Natural killer cell (primary cell): ENCODE measurements at places on chromosomes 1 and 21. TPM values are rescaled to one million over a fixed set of nuclear protein-coding genes. Genes with fewer than 3 reads are reported as not detected.

CASP9 gene
- 13.5 TPM for total RNA-seq

- DNase-seq = no peak
- peaks cover 7% of the 10 kb centered on the region for H3K4me1 ChIP-seq
- H3K4me3 ChIP-seq = no peak overlapping the region
- H3K36me3 ChIP-seq = no peaks in the 10 kb centered on the region
- no peaks in the 10 kb centered on the region for H3K27me3 ChIP-seq
- H3K27ac ChIP-seq = no peak overlapping the region
Observed at GRCh38 chr1:241848686-241849344, 811 bp downstream of the EXO1 start.

DNA sequence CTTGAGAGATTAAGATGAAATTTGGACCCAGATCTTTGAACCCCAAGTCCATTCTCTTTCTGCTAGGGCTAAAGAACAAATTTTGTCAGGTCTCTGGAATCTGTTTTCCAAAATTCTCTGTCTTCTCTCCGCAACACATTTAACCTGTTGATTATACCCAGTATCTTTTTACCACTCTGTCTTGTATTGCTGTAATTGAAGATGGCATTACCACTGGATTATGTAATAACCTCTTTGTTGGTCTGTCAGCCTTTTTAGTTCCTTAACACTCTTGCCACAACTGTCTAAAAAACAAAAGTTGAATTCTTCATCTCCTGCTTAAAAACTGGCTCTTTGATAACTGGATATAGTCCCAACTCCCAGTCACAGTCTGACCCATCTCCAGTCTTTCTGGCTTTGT, 3.0 kb downstream of the SRP9 start:
- H3K27ac ChIP-seq = no peak overlapping the region
- no peak overlapping the region for H3K4me3 ChIP-seq
- peaks cover 22% of the 10 kb centered on the region for H3K4me1 ChIP-seq
- no peak for DNase-seq
- H3K36me3 ChIP-seq = peaks cover 17% of the 10 kb centered on the region
- no peaks in the 10 kb centered on the region for H3K27me3 ChIP-seq

KDF1 gene
- total RNA-seq = not detected

GRCh38 chr1:212971312-212971711, 21.0 kb downstream of the VASH2 start:
- no peaks in the 10 kb centered on the region for H3K27me3 ChIP-seq
- no peak overlapping the region for H3K4me3 ChIP-seq
- H3K27ac ChIP-seq = no peak overlapping the region
- no peak for DNase-seq
- no peaks in the 10 kb centered on the region for H3K36me3 ChIP-seq

DNA sequence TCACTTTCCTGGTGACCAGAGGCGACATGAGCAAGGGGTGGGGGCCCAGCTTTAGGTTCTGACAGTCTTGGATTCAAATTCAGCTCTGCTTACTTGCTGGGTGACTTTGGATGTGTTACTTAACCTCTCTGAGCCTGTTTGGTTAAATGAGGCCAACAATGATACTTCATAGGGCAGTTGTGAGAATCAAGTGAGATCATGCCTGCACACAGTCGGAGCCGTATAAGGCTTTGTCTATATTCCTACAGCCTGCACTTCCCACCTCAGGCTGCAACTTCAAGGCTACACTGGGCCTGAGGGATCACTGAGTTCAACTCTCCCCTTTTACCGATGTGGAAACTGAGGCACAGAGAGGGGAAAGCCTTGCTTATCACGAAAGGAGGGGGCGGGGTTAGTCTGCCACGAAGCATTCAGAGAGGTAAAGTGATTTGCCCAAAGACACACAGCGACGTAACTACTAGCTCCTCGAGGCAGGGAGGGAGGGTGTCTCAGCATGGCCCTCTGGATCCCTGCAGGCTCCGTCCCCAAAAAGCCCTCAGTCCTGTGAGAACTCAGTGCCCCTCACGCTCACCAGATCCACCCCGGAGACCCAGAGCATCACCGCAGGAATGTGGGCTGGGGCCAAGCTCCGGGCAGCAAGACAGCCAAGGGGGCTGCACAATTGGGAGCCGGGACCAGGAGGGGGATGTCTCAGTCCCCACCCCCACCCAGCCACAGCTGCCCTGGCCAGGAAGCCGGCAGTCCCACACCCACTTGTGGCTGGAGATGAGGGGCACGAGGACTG, 25.0 kb downstream of the SDC3 start:
- no peaks in the 10 kb centered on the region for H3K4me1 ChIP-seq
- no peak overlapping the region for H3K4me3 ChIP-seq
- H3K27me3 ChIP-seq = peaks cover 6% of the 10 kb centered on the region
- H3K27ac ChIP-seq = no peak overlapping the region
- no peak for DNase-seq

ACTL8 gene
- not detected for total RNA-seq

- H3K27ac ChIP-seq = no peak overlapping the region
- no peak for DNase-seq
- no peaks in the 10 kb centered on the region for H3K36me3 ChIP-seq
Observed at GRCh38 chr1:165873481-165873880, 46.1 kb downstream of the UCK2 start.

- no peaks in the 10 kb centered on the region for H3K36me3 ChIP-seq
- no peak overlapping the region for H3K27ac ChIP-seq
- DNase-seq = no peak
Observed at GRCh38 chr1:59568158-59568935, 246.4 kb upstream of the HOOK1 start.

- no peak overlapping the region for H3K4me3 ChIP-seq
- H3K4me1 ChIP-seq = no peaks in the 10 kb centered on the region
- no peak for DNase-seq
- no peaks in the 10 kb centered on the region for H3K27me3 ChIP-seq
Observed at GRCh38 chr21:24179110-24179509, 1428.2 kb downstream of the MRPL39 start.

DNA sequence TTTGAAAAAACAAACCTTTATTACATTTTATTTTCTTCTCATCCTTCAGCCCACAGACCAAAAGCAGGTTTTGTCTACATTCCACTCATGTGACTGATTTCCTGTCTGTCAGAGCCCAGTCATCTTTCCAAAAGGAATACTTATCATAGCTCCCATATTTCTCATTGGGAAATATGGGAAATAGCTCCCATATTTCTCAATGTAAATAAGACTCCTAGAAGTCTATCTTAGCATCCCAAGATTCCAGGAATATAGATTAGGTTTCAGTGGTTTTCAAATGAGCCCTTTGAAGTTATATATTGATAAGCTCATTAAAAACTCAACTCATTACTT, 19.1 kb upstream of the NRDC start:
- H3K27me3 ChIP-seq = peaks cover 14% of the 10 kb centered on the region
- no peak overlapping the region for H3K27ac ChIP-seq
- no peaks in the 10 kb centered on the region for H3K36me3 ChIP-seq
- no peaks in the 10 kb centered on the region for H3K4me1 ChIP-seq
- DNase-seq = no peak

FBXO2 gene
- total RNA-seq = 7.9 TPM

DNA sequence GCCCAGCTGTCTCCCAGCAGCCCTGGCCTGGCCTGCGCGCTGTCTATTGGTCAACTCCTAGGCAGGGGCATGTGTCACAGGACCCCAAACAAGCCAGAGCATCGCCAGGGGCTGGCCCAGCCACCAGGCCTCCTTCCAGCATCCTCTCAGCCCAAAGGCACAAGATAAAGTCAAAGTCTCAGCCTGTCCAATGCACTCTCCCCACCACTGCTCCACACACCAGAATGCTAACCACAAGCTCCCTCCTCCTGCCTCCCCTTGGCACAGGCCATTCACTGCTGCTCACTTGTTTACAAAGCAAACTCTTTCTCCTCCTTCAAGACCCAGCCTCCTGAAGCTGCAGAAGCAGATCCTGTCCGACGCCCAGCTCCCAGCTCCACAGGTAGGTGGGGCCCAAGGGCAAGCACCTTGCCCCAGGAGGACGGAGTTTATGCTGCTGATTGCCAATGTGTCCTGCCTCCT, 133.4 kb downstream of the DMRTB1 start:
- no peak overlapping the region for H3K27ac ChIP-seq
- no peak for DNase-seq
- no peaks in the 10 kb centered on the region for H3K27me3 ChIP-seq

SLC2A5 gene
- total RNA-seq = not detected

DNA sequence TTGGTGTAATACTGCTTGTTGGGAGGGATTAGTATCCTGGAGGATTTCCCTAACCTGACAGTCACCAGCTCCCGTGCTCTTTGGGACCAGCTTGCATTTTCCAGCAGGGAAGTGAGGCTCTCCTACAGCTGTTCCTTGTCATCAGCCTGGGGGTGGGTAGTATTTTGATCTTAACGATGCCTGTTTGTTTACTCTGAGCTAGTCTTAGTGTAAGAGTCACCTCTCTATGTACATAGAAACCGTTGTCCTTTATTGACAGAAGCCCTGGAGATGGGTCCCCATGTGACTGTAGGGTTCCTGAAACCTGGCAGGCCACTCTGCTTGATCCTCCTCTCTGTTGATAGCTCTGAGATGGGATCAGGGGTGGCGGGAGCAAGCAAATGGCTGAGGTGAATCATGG, 58.0 kb downstream of the ACP6 start:
- DNase-seq = no peak
- no peak overlapping the region for H3K4me3 ChIP-seq
- no peaks in the 10 kb centered on the region for H3K27me3 ChIP-seq
- H3K36me3 ChIP-seq = peaks cover 24% of the 10 kb centered on the region
- no peak overlapping the region for H3K27ac ChIP-seq

HSD11B1 gene
- total RNA-seq = not detected

GRCh38 chr1:152924191-152924590, 15.8 kb downstream of the IVL start:
- H3K27me3 ChIP-seq = no peaks in the 10 kb centered on the region
- no peaks in the 10 kb centered on the region for H3K36me3 ChIP-seq

NES gene
- not detected for total RNA-seq

VANGL2 gene
- total RNA-seq = not detected

DNA sequence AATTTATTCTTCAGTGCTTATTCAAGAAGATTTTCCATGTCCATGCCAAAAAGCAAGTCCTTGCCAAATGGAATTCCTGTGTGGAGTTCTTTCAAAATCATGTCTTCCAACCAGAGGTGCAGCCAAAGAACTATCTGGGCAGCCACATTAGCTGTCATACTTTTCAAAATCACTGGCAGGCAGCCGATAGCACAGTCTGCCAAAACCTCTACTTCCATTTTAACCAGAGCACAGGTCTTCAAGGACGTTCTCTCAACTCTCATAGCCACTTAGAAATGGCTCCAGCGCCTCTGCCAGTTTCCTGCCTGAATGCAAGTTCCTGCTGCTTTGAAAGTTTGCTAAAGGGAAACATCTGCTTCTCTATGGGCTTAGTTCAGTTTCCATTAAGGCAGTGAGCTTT, 975.7 kb upstream of the ADGRL4 start:
- no peaks in the 10 kb centered on the region for H3K27me3 ChIP-seq
- no peaks in the 10 kb centered on the region for H3K36me3 ChIP-seq
- no peak overlapping the region for H3K27ac ChIP-seq
- no peak overlapping the region for H3K4me3 ChIP-seq
- no peaks in the 10 kb centered on the region for H3K4me1 ChIP-seq

GRCh38 chr1:18836654-18837053, 22.8 kb downstream of the TAS1R2 start:
- no peaks in the 10 kb centered on the region for H3K27me3 ChIP-seq
- H3K27ac ChIP-seq = no peak overlapping the region
- no peaks in the 10 kb centered on the region for H3K36me3 ChIP-seq
- no peaks in the 10 kb centered on the region for H3K4me1 ChIP-seq
- DNase-seq = no peak

- no peaks in the 10 kb centered on the region for H3K36me3 ChIP-seq
- H3K27me3 ChIP-seq = peaks cover 2% of the 10 kb centered on the region
- no peak overlapping the region for H3K4me3 ChIP-seq
- peak; percentile 81 for DNase-seq
- no peaks in the 10 kb centered on the region for H3K4me1 ChIP-seq
- H3K27ac ChIP-seq = no peak overlapping the region
Observed at GRCh38 chr1:203038891-203039608, 12.8 kb downstream of the PPFIA4 start.

- H3K4me1 ChIP-seq = no peaks in the 10 kb centered on the region
- H3K27me3 ChIP-seq = no peaks in the 10 kb centered on the region
- no peak overlapping the region for H3K4me3 ChIP-seq
- no peak for DNase-seq
Observed at GRCh38 chr1:115301438-115302020, 36.5 kb downstream of the NGF start.

DNA sequence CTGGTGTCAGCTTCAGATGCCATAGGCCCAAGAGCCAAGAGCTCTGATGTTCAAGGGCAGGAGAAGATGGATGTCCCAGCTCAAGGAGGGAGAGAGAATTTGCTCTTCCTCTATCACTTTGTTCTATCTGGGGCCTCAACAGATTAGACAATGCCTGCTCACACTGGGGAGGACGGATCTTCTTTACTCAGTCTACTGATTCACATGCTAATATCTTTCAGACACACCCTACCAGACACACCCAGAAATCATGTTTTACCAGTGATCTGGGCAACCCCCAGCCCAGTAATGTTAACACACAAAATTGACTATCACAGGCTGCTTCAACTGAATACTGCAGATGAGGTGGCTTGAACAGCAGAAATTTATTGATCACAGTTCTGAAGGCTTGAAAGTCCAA, 69.0 kb downstream of the OLFML3 start:
- no peaks in the 10 kb centered on the region for H3K4me1 ChIP-seq
- H3K27me3 ChIP-seq = no peaks in the 10 kb centered on the region
- H3K36me3 ChIP-seq = no peaks in the 10 kb centered on the region
- no peak for DNase-seq
- H3K4me3 ChIP-seq = no peak overlapping the region

DNA sequence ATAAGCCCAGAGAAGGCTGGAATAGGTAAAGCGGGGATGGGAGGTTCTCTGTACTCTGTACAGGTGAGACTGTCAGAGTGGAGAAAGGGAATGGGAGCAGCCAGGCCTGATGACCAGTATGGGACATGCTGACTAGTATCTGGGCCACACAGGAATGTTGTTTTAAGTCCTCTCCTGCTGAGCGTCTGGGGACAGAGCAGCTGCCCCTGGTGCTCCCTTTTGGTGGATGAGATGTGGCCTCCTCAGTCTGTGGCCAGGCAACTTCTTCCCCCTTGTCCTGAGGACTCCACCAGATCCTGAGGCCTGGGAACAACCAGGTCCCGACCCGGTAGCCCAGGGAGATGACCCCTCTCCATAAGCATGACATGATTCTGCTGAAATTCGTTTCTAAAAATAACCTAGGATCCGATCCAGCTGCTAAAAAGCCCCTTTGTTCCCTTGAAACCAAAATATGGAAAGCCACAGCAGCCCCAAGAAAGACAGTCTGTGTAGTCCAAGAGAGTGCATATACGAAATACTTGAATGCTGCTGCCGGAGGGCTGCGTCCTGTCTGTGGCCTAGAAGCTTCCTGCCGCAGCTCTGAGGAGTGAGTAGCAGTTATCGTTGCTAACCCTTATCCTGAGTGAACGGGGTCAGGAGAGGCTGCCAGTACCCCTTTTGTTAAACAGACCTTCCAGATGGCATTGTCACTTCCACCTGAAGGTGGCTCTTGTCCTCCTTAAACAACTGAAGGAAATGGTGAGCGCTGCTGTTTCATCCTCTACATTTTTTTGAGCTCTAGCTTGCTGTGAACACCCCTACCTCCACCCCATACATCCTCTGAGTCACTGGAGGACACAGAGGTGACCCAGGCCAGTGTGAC, 47.1 kb downstream of the ATP2B4 start:
- H3K4me3 ChIP-seq = no peak overlapping the region
- no peaks in the 10 kb centered on the region for H3K36me3 ChIP-seq
- peaks cover 64% of the 10 kb centered on the region for H3K4me1 ChIP-seq
- H3K27me3 ChIP-seq = no peaks in the 10 kb centered on the region
